ENCODE measurements at places on chromosomes 7 and 10.

DNA sequence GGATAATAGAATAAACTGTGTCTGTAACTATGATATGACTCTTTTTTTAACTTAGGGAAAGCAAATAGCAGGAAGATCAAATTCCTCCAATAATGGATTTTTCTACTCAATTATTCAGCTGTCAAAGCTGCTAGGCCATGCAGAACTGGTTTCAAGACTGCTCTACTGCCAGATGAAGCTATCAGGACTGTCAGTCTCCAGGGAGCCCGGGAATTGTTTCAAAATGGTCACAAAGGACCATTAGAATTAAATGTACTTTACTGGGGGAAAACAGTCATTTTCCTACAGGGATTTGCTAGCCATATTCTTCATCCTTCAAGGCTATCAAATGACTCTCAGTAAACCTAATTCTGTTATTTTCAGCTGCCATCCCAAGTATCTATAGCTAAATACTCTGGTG is 276.3 kb downstream of the LHFPL3 start:
- DNase-seq = no peak

GRCh38 chr10:111762114-111762513 is 421.5 kb downstream of the GPAM start:
- peak; percentile 17 for DNase-seq

GRCh38 chr10:659688-660141 is 29.8 kb downstream of the DIP2C start:
- DNase-seq = no peak

- DNase-seq = no peak
Measured at GRCh38 chr7:159117366-159118196, 27.1 kb downstream of the VIPR2 start.

DNA sequence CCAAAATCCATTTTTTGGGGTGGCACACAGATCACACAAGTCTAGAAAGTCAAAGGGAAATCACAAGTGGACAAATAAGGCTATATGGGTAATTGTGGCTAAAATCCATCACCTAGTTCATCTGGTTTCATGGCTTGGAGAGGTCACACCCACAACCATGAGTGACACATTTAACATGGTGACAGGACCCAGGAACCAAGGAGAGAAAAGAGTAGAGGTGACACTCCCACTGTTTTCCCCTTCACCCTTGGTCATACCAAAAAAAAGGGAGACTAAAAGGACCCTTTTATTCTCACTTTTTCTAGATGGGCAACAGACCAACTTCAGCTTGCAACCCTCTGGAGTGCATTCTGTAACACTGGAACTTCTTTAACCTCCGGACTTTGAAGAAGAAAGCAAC is 46.2 kb upstream of the ZNF107 start:
- peak; percentile 29 for DNase-seq

DNA sequence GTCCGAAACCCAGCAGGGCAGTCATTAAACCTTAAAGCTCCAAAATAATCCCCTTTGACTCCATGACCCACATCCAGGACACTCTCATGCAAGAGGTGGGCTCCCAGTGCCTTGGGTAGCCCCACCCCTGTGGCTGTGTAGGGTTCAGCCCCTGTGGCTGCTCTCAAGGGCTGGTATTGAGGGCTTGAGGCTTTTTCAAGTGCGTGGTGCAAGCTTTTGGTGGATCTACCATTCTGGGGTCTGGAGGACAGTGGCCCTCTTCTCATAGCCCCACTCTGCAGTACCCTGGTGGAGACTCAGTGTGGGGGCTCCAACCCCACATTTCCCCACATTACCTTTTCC is 50.5 kb downstream of the RSBN1L start:
- DNase-seq = no peak

DNA sequence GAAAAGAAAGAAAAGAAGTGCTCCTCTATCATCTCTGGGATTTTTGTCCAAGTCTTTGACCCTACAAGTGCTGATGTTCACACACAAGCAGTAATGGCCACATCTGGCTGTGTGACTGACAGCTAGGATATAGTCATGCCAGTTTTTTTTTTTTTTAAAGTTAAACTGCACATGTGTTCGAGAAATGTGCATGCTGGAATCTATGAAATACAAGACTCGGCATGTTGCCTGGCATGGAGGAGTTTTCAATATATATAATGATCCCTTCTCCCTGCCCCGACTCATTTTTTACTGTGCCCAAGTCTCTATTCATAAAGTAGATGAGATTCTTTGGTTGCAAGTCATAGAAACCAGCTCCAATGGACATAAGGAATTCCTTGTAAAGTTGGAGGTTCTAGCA is 60.4 kb upstream of the FGFR2 start:
- DNase-seq = no peak

GRCh38 chr7:86320341-86320740 is 323.4 kb upstream of the GRM3 start:
- DNase-seq = no peak

GRCh38 chr7:131098527-131098926 is 229.1 kb upstream of the MKLN1 start:
- no peak for DNase-seq

GRCh38 chr10:26445411-26446031 is 7.4 kb downstream of the APBB1IP start:
- DNase-seq = no peak

DNA sequence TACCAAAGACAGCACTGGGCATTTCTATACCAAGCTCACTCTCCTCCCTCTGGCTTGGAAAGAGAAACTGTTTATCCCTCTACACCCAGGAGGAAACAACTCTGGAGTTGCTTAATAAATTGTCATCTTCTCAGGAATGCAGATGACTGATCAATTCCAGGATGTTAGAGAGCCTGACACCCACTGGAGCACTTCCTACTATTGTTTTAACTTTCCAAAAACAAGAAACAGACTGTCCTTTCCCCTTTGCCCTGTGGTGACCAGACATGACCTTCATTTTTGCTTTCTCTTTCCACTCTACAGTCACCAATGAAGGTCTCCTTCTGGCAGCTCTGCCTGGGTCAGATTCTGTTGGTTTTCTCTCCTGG is 19.6 kb downstream of the GIMAP4 start:
- DNase-seq = peak; percentile 75

DNA sequence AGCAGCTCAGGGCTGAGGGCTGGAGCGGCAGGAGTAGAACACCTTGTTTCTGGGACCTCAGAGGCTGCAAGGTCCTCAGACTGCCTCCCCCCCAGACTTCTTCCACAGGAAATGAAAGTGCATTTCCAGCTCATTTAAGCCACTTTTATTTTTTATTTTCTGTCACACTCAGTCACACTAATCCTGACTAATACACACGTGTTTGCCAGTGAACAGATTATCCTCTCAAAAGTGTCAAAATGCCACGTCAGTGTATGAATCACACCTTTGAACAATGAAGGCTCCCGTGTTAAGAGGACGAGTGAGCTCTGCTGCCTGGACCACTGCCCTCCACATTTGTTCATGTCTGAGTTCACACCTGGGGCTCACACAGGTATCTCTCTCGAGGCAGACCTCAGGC is 488.5 kb downstream of the DNAJB6 start:
- DNase-seq = no peak

GRCh38 chr10:35178331-35178730 is 51.7 kb downstream of the CREM start:
- DNase-seq = no peak

DNA sequence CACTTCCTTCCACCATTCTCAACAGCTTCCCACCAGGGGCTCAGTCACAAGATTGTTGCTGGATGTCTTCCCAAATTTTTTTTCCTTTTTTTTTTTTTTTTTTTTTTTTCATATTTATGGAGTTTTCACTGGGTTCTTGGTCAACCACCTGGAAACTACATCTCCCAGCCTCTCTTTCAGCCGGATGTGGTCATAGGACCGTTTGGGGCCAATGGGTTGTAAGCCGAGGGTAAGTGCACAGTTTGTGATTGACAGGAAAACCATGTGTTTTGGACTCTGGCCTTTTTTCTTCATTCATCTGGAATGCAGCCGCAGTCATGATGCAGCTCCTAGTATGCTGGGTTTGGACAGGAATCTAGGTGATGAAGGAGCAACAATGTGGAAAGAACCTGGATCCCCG is 337.1 kb upstream of the FOXK1 start:
- DNase-seq = no peak

- no peak for DNase-seq
Measured at GRCh38 chr7:116678780-116679179, 6.8 kb downstream of the MET start.

DNA sequence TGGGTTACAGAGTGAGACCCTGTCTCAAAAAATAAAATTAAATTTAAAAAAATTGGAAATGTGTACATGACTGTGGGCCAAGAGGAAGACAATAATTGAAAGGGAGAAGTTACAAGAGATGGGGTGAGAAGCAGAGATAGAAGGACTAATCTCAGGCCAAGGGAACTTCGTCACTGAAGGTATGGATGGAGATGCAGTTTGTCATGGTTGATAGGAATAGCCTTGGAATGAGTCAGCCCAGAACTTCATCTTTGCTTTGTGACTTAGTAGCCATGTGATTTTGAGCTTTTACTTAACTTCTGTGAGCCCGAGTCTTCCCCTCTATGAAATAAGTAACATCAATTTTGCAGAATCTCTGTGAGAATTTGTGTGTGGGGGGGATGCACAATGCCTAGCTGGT is 6.5 kb upstream of the PODXL start:
- no peak for DNase-seq

- no peak for DNase-seq
Measured at GRCh38 chr7:15688911-15689310, 2.4 kb upstream of the MEOX2 start.

GRCh38 chr7:97513326-97513725 is 218.6 kb upstream of the TAC1 start:
- peak; percentile 74 for DNase-seq

Data from OCI-M1 (cell line).